ENCODE measurements at places on chromosomes 12 and 14.

DNA sequence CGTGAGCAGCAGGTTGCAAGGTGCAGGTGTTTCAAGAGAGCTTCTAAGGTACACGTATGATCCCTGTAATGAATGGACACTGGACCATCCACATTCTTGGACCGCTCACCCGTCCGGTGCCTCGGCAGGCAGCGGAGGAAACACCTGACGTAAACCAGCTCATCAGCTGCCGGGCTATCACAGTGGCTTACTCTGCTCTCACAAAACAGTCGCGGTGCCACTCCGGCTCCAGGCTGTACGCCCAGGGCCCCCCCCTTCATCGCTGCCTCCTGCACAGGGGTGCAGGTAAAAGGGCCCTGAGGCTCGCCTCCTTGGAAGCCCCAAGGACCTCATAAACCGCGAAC is 436 bp downstream of the VPS33A start:
- no peak for DNase-seq

- no peak for DNase-seq
Observed at GRCh38 chr14:75615200-75615599, 36.8 kb downstream of the FLVCR2 start.

DNA sequence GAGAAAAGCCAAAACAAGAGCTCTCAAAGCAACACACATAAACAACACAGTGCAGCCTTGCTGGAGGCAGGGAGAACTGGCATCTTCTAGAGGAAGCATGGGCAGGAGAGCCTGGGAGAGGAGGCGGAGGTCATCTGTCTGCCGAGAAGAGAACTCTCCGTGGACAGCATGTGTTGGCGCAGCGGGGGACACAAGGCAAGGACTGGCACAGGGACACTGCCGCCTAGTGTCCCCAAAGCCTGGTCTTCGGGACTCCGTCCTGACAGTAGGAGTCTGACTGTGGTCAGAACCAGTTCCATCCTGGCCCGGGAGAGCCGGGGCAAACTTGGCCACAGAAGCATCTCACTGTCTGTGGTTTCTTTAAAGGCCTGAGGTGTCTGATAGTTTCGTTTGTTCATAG is 47.3 kb downstream of the KCNA1 start:
- no peak for DNase-seq

GRCh38 chr12:98638009-98638408 is 6.6 kb downstream of the IKBIP start:
- DNase-seq: no peak

- DNase-seq: no peak
Observed at GRCh38 chr14:63460680-63461369, 82.4 kb downstream of the PPP2R5E start.

Data from stimulated activated CD4-positive, alpha-beta T cell treated with anti-CD3 and anti-CD28 coated beads, Interleukin-1b, Interleukin-23, amount 100 ng/mL, for 1 hour (primary cell).